Bone marrow (tissue), 2 donors: ENCODE measurements at places on chromosomes 1 and 21.

DNA sequence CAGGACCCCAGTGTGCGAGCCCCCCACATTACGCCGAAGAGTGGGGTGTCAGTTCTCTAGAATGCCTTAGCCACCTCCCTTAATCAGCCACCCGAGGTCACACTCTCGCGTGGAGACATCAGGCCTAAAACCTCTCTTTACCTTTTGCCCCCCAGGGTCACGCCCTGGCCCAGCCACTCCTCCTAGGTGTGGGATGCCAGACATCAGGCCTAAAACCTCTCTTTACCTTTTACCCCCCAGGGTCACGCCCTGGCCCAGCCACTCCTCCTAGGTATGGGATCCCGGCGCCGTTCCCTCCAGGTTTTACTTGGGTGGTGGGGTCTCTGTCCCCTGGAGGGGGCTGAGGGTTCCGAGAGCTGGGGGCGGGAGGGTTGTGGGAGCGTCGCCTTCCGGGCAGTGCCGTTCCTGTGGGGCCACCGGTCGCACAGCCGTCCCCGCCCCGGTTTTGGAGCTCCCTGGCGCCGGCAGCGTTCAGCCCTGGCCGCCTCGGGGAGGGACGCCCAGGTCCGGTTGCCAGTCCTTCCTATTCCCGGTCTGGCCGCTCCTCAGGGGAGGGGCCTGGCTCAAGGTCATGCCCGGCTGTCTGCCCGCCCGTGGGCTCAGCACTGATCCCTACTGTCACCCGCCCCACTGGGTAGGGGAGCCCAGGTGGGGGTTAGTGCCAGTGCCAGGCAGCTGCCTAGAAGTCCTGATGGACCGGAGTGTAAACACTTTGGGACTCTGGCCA is 882 bp downstream of the VPS13D start:
- no peak for DNase-seq

GRCh38 chr1:206105464-206105995 is 11.7 kb downstream of the AVPR1B start:
- no peak for DNase-seq

- no peak for DNase-seq
Observed at GRCh38 chr1:159211331-159212136, 6.9 kb downstream of the ACKR1 start.

DNA sequence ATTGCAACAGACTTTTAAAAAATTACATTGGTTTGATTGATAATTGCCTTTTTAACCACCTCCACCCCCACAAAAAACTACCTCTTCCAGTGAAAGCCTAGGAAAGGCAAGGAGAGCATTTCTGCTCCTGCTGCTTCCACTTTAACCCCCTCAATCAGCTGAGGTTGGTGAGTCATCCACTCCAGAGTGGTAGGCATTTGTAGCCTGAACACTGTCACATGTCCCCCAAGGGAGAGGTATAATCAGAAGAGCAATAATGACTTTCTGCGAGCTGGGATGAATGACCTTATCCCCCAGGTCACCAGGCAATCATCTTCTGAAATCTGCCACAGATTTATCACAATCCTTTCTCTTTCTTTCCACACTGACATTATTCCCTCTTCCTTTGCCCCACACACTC is 126.6 kb upstream of the CAMK1G start:
- DNase-seq, result no peak

- no peak for DNase-seq
Observed at GRCh38 chr1:27127419-27127818, 27.5 kb downstream of the SLC9A1 start.

GRCh38 chr1:207045453-207045852 is 5.6 kb downstream of the YOD1 start:
- no peak for DNase-seq

DNA sequence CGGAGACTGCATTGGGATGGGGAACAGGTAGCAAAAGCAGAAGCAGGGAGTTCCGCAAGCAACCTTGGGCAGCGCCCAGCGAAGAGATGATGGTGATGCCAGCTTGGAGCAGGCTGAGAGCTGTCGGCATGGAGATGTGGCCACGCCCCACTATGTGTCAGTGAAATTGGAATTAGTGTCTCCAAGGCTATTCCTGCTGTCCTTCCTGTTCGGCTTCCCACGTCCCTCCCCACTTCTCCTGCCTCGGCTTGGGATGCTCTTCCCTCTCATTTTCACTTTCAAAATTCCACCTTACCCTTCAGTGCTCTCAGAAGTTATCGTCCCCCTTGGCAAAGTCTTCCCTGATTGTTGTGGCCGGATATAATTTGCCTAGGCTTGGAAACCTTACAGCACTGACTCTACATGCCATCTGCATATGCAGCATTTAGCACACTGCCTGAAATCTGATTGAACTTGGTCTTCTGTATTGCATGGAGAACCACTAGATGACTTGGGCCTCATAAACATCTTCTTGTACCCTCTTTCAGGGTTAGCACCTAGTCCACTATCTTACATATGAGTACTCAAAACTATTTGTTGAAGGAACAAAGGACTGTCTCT is 270.7 kb upstream of the RUNX1 start:
- no peak for DNase-seq

DNA sequence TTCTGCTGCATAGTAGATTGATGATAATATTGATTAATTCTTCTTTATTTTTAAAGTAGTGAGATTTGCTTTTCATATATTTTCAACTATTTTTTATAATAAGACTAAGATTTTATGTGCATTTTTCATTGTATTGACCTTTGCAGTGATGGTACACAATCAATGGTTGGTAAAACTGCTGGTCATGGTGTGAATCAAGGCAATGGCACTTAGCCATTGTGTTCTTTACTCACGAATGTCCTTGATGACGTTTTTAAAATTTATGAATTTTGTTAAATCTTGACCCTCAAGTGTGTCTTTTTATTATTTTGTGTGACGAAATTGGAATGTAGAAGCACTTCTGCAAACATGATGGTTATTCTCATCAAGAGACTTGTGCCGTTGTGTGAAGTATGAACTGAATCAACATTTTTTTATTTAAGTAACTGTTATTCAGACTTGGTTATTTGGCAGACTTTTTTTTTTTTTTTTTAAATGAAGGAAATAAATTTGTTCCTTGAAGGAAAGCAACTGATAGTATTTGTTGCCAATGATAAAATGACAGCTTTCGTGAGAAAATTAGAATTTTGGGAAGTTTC is 22.6 kb downstream of the CDC73 start:
- no peak for DNase-seq

DNA sequence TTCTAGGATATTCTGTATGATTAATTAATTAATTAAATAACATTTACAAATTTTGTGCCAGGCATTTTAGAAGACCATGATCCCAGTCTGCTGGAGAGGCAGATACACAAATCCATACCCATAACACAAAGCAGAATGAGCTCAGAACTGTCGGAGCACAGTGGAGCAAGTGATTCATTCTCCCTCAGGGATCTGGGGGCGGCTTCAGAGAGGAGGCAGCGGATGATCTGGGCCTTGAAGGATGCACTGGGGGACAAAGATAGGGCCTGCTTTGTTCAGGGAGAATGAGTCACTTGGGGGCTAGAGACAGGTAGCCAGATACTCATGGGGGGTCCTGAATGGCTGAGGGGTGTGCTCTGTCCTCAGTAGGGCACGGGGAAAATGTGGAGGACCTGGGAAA is 50.9 kb upstream of the TRABD2B start:
- no peak for DNase-seq

- peak; percentile 65 for DNase-seq
Observed at GRCh38 chr1:42937836-42938644, 20.6 kb downstream of the SLC2A1 start.

GRCh38 chr1:219185486-219186117 is 11.9 kb downstream of the LYPLAL1 start:
- DNase-seq, result no peak
